ELR (cell line): ENCODE measurements at places on chromosomes 3 and 15.
A peak's percentile ranks its signal among the peaks of the same experiment; 100 is the strongest.

- DNase-seq, result peak; percentile 29
These were observed 96.8 kb downstream of the ANXA2 start for GRCh38 chr15:60301024-60301423.

DNA sequence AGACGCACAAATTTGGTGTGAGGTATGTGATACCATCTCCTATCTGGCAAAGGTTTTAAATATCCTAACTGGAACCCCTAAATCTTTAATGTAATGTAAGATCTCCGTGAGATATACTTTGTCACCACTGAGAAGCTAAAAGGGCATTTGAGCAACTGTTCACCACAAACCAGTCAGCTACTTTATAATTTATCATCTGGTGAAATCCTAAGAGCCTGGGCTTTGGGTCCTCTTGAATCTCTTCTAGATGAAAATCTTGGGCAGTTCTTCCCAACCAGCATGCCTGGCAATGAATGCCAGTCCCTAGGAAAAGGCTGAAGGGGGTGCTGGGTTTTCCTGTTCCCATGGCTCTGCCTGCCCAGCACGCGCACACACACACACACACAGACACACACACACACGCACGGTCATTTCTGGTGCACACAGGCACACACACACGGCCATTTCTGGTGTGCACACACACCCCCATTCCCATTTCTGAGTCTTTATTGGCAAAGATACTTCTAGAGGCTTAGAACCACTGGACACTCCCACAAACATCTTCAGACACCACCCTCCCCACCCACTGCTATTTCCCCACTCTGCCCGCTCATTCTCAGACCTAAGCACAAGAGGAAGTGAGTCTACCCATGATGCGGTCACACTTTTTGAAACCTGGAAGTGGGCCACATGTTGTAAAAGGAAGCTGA lies 72.6 kb downstream of the MYO1E start:
- peak; percentile 98 for DNase-seq

GRCh38 chr3:128123538-128124368 lies at the start of gene RUVBL1:
TSS of gene RUVBL1 (minus strand) at chr3:128123812. CDS start at chr3:128123724, 88 bp downstream.
- peak; percentile 99 for DNase-seq

GRCh38 chr3:114452937-114453336 lies 159.1 kb downstream of the TIGIT start:
- no peak for DNase-seq

DNA sequence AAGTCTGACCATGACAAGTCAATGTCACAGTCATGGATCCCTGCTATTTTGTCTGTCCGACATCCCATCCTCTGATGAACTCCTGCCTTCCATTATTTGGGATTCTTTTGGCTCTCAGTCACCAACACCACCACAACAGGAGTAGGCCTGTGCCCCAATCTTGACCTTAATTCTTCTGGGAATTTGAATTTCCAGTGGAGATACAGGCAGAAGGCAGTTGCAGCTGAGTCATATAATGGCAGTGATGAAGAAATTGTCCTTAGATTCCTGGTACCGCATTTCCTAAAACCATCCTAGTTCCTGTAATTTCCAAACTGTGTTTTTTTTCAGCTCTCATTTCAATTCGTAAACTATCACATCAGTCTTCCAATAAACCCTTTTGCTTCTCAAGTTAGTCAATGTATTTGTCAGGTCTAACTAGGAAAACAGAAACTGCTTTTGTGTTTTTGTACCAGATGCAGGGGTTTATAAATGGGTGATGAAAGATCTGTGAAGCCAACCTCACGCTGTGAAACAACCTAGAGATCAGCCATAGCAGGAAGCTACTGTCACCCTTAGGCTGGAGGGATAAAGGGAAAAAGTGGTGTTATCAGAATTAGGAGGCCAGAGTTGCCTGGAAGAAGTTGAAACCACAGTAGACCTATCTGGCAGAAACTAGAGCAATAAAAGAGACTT lies 126.3 kb upstream of the TMEM108 start:
- DNase-seq, result no peak

DNA sequence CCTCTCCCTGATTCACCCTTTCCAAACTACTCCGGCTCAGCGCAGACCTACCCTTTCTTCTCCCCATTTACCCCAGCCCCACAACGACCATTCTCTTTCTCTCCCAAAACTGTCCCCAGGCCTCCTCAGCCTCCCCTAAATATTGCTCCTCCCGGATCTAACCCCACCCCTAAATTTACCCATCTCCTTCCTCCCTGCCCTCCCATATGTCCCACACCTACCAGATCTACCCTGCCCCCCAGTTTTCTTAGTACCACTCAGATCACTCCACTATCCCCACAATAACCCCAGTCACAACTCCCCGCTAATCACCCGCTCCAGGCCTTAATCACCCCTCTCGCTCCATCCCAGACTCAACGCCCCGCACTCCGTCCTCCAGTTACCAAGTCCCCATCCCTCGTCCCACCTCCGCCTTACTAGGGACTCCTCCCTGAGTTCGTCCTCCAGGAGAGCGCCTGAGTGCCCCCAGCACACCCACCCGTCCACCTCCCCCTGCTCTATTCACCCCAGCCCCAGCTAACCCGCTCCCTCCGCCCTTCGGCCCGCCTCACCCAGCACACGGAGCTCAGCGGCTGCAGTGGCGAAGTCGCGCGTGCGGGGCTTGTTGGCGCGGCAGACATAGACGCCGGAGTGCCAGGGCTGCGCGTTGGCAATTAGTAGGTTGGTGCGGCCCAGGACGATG lies 18.6 kb upstream of the IGDCC3 start:
- DNase-seq, result no peak

- peak; percentile 55 for DNase-seq
These were observed 37.6 kb upstream of the SLC9A9 start for GRCh38 chr3:143885780-143886427.

DNA sequence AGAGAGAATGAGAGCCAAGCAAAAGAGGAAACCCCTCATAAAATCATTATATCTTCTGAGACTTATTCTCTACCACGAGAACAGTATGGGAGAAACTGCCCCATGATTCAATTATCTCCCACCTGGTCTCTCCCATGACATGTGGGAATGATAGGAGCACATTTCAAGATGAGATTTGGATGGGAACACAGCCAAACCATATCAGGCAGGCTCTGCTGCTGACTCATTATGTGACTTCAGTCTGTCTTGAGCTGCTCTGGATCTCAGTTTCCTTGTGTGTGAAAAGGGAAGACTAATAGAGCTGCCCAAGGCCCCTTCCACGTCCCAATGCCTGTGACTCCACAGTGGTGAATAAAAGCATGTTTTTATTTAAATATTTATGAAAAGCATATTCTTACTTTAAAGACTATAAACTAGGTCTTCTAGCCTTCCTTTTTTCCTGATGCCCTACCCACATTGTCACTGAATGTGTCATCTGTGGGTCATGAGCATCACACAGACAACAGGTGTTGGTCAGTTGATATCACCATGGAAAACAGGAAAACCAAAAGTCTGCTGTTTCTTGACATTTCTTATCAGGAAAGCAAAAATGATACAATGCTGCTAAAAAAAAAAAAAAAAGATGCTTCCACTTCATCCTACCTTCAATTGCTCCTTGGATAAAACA lies 96.0 kb upstream of the PPP2R3A start:
- peak; percentile 37 for DNase-seq

GRCh38 chr3:168100777-168101492 lies 5.2 kb upstream of the GOLIM4 start:
- DNase-seq, result peak; percentile 77

DNA sequence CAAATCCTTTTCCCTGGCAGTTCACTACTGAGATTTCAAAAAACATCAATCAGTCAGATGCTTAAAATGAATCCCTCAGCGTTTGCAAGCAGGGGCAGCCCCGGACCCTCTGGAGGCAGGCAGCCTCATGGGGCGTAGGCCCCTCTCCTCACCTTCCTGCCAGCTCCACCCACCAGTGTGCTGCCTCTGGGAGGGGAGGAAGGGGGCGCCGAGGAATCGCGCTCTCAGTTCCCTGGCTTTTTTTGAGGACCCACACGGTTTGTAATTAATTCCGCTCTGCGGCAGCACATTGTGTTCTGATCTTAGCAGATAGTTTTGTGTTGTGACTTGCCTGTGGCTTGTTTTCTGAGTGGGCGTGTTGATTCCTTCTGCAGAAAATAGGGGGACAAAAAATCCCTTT lies 159.9 kb downstream of the KLF13 start:
- DNase-seq, result no peak

GRCh38 chr3:126105691-126106187 lies 21.8 kb upstream of the SLC41A3 start:
- DNase-seq, result no peak

DNA sequence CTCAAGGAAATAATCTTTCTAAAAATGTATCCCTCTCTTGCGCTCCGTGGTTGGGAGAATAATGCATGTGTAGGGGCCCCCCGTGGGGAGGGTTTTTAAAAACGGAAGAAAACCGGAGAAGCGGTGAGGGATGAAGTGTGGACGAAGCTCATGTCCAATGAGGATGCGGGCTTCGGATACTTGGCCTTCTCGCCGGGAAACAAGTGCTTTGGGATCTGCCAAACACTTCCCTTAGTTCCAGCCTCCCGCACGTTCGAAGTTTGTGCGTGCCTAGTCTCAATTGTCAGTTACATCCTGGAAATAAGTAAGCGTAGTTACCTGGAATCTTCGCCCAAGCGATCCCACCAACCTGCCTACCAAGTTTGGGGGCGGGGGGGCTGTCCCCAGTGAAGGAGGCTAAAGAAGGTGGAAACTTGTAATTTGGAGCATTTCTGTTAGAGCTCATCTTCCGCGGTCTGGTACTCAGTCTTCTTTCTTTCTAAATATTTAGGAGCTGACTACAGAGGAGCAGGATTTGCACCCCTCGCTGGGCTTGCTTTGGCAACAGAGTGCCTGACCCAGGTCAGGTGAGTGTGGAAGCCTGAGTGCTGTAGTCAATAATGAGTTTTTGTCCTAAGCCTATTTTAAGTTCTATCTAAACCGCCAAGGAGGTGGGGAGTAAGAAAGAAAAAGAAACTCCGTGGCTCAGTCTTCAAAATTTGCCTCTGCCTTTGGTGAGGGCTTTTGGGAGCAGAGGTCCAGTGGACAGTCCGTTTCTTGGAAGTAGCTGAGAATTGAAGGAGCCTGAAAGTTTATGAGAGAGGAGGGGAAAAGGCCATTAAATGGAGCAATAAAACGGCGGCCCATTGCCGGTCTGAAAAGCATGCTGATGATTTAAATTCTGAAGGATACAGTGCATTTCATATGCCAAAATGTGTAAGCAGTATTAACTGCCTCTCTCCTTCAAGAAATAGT lies 1.1 kb downstream of the ITPR1 start:
- peak; percentile 33 for DNase-seq

- DNase-seq, result peak; percentile 53
These were observed 52.7 kb downstream of the VGLL4 start for GRCh38 chr3:11591002-11591355.

- DNase-seq, result peak; percentile 19
These were observed 26.7 kb upstream of the STAG1 start for GRCh38 chr3:136778865-136779264.

GRCh38 chr3:25945836-25946235 lies 155.9 kb downstream of the OXSM start:
- DNase-seq, result no peak

- DNase-seq, result no peak
These were observed 314.1 kb downstream of the NLGN1 start for GRCh38 chr3:173711619-173712018.

GRCh38 chr15:31148297-31149087 lies 47.0 kb upstream of the TRPM1 start:
- no peak for DNase-seq

- DNase-seq, result no peak
These were observed 30.7 kb downstream of the PLA1A start for GRCh38 chr3:119628390-119628789.

GRCh38 chr15:88678755-88679154 lies 39.9 kb downstream of the ISG20 start:
- no peak for DNase-seq

DNA sequence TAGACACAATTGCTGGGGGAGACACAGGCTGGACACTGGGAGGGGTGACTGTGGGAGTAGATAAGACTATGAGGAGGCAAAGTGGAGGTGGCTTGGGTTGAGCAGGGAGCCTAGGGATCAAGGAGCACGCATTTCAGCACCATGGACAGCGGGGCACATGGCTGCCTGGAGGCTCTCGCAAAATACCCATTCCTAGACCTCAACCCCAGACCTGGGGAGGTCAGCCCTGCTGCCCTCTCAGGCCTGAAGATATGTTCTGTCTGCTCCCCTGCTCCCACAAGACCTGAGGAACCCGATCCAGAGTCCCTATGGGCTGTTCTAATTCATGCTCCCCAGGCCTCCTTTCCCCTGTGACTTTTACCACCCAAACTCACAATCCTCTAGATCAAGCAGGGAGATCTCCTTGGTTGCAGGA lies 16.0 kb upstream of the CPEB1 start:
- peak; percentile 52 for DNase-seq

DNA sequence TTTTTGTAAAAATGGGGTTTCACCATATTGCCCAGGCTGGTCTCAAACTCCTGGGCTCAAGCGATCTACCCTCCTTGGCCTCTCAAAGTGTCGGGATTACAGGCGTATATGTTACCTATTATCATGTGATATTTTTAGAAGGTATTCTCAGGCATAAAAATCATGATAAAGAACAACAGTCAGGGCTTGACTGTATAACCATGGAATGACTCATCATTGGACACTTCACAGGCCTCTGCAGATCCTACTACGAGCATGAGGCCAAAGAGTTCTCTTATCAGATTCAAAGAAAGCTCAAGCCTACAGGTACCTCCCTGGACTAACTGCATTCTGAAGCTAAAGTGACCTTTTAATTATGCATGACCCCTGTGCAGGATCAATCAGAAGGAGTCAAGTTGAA lies 91.7 kb upstream of the PRICKLE2 start:
- peak; percentile 62 for DNase-seq

GRCh38 chr3:152377184-152377570 lies 108.4 kb downstream of the MBNL1 start:
- DNase-seq, result no peak

- peak; percentile 45 for DNase-seq
These were observed 928.1 kb downstream of the ROBO1 start for GRCh38 chr3:78839693-78840092.

DNA sequence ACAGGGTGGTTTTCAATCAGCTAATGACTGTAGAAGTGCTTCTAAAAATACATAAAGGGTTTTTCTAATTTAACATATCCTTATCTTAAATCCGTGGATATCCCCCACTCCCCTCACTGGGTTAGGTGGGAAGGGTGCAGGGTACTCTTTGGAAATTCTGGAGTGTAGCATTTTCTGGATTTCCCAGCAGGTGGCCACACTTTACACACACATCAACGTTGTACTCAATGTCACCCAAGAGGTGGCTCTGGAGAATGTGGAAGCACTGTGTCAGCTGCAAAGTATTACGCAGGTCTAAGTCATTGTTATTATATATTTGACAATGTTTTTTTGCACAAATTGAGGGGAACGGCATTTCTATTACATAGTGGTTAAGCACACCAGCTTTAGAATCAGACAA lies 168.8 kb downstream of the CHDH start:
- no peak for DNase-seq

DNA sequence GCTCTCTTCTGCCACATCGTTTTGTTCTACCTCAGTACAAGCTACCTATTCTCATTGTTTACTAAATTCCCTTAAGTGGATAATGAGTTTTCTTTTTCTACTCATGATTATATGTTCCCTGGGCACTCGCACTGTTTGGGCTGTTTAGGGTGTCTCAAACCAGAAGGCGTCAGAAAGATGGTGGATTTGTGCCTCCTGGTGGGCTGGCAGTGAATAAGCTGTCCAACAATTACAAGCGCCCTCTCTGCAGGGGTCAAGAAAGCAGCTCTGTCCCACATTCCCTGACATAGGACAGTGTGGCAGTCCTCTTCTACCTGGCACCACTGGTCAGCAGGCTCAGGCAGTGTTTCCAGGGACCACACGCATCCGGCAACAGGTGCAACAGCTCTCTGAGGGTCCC lies 173.4 kb upstream of the PPP2R3A start:
- DNase-seq, result peak; percentile 12
